Activated T-helper 1 cell treated with anti-CD3 and anti-CD28 coated beads, Interleukin-2, amount 50 U/mL, for 16 hours (primary cell): ENCODE measurements at places on chromosomes 12 and 14.

- no peak for DNase-seq
These were observed 120.5 kb downstream of the TBC1D30 start for GRCh38 chr12:64944966-64945365.

GRCh38 chr12:93229494-93230325 is 148.0 kb upstream of the NUDT4 start:
- no peak for DNase-seq

- no peak for DNase-seq
These were observed 2.6 kb upstream of the KLRC1 start for GRCh38 chr12:10455766-10456165.

- DNase-seq = no peak
These were observed 91.2 kb downstream of the KIF26A start for GRCh38 chr14:104229534-104230055.

DNA sequence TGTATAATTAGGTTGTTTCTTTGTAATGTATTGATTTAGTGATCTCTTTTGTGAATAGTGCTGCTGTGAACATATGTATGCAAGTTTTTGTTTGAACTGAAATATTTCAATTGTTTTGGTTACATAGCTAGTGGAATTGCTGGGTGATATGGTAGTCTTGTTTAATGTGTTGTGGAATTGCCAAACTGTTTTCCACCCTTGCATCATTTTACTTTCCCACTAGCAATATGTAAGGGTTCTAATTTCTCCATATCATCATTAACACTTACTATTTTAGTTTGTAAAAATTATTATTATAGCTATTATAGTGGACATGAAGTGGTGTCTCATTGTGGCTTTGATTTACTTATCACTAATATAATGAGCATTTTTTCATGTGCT is 5.9 kb downstream of the G2E3 start:
- DNase-seq = no peak

- no peak for DNase-seq
These were observed 4.9 kb downstream of the NFATC4 start for GRCh38 chr14:24372701-24373416.

DNA sequence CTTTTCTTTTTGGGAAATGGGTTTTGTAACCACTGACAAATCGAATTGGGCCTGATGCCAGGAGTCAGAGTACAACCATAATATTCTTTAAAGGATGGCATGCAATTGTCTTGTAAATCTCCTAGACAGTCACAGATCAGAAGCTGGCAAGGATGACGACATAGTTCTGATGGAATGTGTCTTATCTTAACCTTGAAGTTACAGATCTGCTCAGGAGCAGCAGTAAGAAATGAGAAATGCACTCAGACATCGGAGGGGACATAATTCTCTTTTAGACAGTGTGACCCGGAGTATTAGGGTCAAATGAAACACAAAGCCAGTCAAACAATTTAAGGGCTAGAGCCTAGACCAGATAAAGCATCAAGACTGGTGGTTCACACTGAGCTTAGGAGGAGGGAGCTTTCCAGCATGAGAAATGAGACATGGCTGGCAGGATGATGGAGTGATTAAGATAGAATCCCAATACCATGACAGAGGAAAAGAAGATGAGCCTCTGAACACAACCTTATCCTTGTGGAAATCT is 17.5 kb downstream of the CBX5 start:
- DNase-seq = no peak
